ENCODE measurements at places on chromosomes 5 and 9.

GRCh38 chr9:82332774-82333152 lies 344.2 kb downstream of the SPATA31D1 start:
- DNase-seq, result no peak

GRCh38 chr5:127848098-127848497 lies 144.9 kb downstream of the CCDC192 start:
- no peak for DNase-seq

- peak; percentile 89 for DNase-seq
These were observed 47.5 kb upstream of the CPLX2 start for GRCh38 chr5:175823731-175824525.

DNA sequence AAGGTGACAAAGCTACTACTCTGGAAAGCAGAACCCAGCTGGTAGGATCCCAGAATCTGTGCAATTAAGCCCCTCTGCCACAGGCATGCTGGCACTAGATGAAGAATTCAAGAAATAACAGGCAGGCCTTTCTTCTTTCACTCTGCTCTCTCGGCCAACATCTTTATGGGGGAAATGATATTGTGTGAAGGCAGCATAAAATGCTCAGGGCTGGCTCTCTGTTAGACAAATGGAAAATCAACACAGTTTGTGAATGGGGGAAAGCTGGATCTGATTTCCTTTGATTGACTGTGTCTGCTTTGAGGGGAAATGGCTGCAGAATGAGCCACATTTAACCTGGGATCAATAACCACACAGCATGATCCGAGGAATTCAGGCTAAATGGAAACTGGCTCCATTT lies 29.1 kb upstream of the AKNA start:
- no peak for DNase-seq

DNA sequence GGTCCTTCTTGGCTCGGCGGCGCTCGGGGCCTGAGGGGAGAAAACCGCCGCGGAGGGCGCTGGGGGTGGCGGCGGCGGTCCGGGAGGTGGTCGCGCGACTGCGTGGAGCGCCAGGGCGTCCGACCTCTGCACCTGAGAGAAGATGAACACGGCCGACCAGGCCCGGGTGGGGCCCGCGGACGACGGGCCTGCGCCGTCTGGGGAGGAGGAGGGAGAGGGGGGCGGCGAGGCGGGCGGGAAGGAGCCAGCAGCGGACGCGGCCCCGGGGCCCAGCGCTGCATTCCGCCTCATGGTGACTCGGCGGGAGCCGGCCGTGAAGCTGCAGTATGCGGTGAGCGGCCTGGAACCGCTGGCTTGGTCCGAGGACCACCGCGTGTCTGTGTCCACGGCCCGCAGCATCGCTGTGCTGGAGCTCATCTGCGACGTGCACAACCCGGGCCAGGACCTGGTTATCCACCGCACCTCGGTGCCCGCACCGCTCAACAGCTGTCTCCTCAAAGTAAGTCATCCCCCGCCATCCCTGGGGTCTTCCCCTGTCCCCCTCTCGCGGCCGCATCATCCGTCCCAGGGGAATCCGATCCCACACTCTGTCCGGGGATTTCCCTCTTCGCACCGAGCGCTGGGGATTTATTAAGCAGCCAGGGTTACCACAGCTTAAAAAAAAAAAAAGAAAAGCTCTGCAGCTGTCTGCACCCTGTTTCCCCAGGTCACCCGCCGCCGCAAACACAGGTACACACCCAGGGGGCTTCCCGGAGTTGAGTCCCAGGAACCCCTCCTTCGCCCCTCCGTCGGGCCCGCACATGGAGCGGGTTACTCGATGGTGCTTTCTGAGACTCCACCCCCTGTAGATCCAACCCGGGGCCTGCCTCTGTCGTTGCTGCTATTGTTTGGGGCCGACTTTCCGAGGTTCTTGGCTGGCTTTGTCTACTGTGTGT lies at the start of gene GTF3C4:
Gene GTF3C4 (plus strand): TSS at position 8 of the 935 bp plus-strand sequence. CDS start 135 bp downstream, at position 143.
- peak; percentile 38 for DNase-seq

Data from NCI-H345 (cell line).